ENCODE measurements at places on chromosomes 7 and 10.

DNA sequence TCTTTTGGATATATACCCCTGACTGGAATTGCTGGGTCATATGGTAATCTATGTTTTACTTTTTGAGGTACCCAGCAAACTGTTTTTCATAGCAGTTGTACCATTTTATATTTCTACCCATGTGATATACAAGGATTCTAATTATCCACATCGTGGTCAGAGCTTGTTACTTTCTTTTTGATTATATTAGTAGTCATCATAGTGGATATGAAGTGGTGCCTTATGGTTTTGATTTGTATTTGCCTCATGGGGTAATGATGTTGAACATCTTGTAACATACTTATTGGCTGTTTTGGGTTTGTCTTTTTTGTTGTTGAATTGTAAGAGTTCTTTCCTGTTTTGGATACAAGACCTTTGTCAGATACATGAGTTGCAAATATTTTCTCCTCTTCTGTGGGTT is 51.7 kb downstream of the MAPK8 start:
- DNase-seq: no peak

- DNase-seq: no peak
These were observed 38.7 kb downstream of the INSYN2A start for GRCh38 chr10:127157506-127158200.

GRCh38 chr7:123193235-123193634 is 6.5 kb downstream of the SLC13A1 start:
- DNase-seq: no peak

GRCh38 chr7:151801291-151801690 is 75.6 kb downstream of the PRKAG2 start:
- DNase-seq: no peak

GRCh38 chr7:136214356-136214755 is 237.2 kb upstream of the MTPN start:
- DNase-seq: no peak

- no peak for DNase-seq
These were observed 228.5 kb downstream of the SORCS1 start for GRCh38 chr10:106935978-106936451.
